Placental epithelial cell (primary cell): ENCODE measurements at places on chromosomes 13 and 19. TPM values are rescaled to one million over a fixed set of nuclear protein-coding genes. Genes with fewer than 3 reads are reported as not detected.

The SLC6A16 gene
- total RNA-seq, result under 0.01 TPM in 1 of 2 replicates, not detected in the other

The DCT gene
- total RNA-seq, result 0.11 and 0.39 TPM in 2 replicates

The TIMM29 gene
- 36.9 and 37.5 TPM in 2 replicates for total RNA-seq

The CRB3 gene
- total RNA-seq, result 0.39 and 0.65 TPM in 2 replicates

The CDC34 gene
- total RNA-seq, result 71.8 and 75.5 TPM in 2 replicates

The ZNF628 gene
- 2.0 and 2.8 TPM in 2 replicates for total RNA-seq

The ZNF90 gene
- 1.4 and 3.5 TPM in 2 replicates for total RNA-seq

The MTMR6 gene
- total RNA-seq, result 9.8 and 17.6 TPM in 2 replicates

The MIR17HG gene
- 5.9 and 8.2 TPM in 2 replicates for total RNA-seq

The SUPT20H gene
- total RNA-seq, result 63.4 and 72.6 TPM in 2 replicates

The GRIN3B gene
- under 0.01 and 0.79 TPM in 2 replicates for total RNA-seq

The GIPC1 gene
- 203 and 316 TPM in 2 replicates for total RNA-seq

The ZIK1 gene
- 9.9 and 13.3 TPM in 2 replicates for total RNA-seq

The DBP gene
- total RNA-seq, result 2.1 and 5.5 TPM in 2 replicates

The KLK4 gene
- not detected in 2 replicates for total RNA-seq

The ATP4A gene
- total RNA-seq, result not detected in 2 replicates
